ENCODE measurements at places on chromosomes 13 and 19.
A peak's percentile ranks its signal among the peaks of the same experiment; 100 is the strongest.

GRCh38 chr13:77386880-77387606 lies 60.1 kb upstream of the MYCBP2 start:
- no peak for DNase-seq

- no peak for DNase-seq
These were observed 57.9 kb upstream of the PCDH8 start for GRCh38 chr13:52906122-52906903.

- no peak for DNase-seq
These were observed 23.1 kb downstream of the FNDC3A start for GRCh38 chr13:48998641-48999292.

- no peak for DNase-seq
These were observed 869.4 kb downstream of the PCDH17 start for GRCh38 chr13:58500938-58501337.

DNA sequence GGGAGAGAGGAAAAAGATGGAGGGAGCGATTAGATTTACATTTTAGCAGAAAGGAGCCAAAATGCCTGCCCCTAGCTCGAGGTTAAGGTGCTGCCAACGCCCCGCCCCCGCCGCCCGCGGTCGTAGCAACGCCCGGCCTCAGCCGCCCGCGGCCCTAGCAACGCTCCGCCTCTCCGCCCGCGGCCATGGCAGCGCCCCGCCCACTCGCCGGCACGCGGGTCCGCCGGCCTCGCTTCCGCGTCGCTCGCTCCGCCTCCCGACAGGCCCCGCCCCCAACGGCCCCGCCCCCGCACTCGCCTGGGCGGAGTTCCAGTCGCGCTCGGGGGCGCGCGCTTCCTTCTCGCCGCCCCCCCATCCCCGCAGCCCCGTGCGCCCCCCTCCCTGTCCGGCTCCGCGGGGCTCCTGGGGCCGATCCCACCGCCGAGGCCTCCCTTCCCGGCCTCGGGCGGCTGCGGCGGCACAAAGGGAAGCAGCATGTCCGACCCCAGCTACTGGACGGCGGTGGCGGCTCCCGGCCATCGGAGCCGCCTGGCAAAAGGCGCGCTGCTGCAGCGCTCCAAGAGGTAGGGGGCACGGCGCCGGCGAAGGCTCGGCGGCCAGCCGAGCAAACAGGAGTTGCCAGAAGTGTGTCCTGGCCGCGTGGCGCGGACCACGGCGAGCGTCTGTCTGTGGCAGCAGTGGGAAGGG lies 20.3 kb downstream of the MAST3 start:
- peak; percentile 97 for DNase-seq

DNA sequence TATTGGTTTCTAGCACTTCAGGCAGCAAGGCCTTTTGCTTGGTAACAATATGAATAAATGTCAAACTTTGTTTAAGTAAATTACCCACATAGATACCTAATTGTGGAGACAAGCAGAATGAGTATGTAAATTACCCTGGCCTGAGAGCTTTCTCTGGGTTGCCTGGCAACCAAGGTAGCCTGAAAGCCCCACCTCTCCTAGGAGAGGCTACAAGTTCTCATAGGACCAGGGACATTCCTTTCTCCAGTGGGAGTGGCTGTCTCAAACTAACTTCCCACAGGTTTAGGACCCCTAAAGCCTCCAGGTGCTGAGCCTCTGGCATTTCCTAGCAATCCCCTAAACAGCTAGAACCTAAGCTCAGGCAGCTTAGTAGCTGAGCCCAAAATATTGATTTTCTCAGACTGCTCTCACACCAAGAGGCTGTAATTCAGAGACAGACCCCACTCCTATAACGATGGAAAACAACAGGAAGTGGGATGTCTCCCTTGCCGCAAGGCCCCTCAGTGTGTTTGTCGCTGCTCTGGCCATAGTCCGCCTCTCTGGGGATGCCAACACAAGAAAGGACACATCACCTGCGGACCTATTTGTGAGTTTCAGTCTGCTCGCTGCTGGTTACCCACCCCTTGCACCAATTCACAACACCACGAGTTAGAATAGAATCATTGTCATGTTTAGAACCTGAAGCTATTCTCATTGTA lies 207.3 kb downstream of the DLEU7 start:
- DNase-seq = peak; percentile 45

Measured in hepatocyte (in vitro differentiated cells).